Panc1 (cell line): ENCODE measurements at places on chromosomes 3 and 15.

DNA sequence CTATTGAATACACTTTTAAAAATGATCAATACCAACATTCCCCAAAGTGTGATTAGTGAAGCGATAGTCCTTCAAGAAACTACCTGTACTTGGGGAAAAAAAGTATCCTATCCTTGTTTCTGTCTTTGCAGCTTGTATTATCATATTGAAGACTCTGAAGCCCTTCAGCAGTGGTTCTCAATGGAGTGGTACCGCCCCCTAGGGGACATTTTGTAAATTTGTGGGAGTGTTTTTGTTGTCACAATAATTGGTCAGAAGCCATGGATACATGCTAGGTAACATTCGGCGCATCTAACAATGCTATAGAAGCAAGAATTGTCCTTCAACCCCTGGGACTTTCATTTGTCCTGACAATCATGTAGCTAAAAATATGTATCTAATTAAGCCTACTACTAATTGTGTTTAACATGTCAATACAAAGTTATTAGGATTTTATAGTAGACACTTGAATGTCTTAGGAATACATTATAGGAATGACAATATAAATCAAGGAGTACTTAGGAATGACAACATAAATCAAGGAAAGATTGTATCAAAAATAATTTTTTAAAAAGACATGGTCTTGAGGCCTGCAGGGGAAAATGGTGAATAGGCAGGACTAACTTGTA is 53.7 kb downstream of the NMD3 start:
- no peak for DNase-seq

- no peak for DNase-seq
Measured at GRCh38 chr3:71423151-71423906, 160.2 kb downstream of the FOXP1 start.

DNA sequence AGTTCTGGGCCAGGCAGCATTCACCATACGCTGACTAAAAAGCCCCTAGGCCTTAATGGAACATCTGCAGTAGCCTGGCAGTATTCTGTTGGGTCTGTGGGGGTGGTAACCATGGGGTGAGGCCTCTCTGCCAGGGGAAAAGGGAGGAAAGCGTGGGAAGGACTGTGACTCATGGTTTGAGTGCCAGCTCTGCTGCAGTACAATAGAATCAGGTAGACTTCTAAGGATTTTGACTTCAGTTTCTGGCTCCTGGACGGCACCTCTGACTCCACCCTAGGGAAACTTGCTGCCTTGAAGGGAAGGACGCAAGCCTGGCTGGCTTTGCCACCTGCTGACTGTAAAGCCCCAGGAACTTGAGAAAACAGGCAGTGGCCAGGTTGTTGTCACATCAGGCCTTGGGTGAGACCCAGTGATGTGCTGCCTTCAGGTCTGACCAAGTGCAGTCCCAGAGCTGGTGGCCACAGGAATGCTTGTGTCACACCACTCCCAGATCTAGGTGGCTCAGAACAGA is 148.6 kb downstream of the SUCNR1 start:
- no peak for DNase-seq

DNA sequence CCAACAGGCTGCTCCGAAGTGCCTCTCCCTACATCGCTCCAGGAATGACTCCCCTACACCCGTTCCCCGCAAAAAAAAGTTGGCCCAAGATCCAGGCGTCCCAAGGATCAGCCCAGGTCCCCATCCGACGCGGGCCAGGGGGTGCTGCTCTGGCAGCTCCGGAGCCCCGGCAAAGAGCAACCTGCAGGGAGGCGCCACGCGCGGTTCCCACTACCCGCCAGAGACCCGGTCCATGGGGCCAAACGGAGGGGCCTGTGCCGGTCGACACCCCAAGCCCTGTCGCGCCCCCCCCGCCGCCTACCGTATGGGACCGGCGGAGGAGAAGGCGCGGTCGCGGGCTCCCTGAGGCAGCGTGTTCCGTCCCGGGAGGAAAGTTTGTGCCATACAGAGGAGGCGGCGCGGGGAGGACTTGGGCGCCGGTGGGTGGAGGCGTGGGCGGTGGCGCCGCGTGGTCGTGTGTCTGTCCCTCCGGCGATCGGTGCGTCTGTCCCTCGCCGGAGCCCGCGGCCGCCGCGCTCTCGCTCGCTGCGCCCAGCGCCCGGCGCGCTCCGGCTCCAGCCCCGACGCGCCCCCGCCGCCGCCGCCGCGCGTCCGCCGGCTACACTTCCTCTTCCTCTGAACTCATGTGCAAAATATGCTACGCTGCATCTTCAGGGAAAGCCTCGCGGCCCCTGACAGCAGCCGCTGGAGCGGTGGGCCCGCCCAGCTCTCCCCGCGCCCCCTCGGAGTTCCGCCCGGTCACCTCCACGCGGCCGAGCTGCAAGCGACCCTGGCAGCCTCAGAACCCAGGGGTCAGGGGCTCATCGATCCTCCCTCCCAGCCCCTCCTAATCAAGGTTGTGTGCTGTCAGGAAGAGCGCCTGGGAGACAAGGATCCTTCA is at the start of gene RFTN1:
RFTN1 (minus strand) TSS at position 559 of the 880 bp plus-strand sequence. CDS start 19,830 bp downstream, outside the sequence.
- no peak for DNase-seq

- no peak for DNase-seq
Measured at GRCh38 chr15:34334672-34335071, 2.9 kb downstream of the SLC12A6 start.

- no peak for DNase-seq
Measured at GRCh38 chr15:81222007-81222406, 25.3 kb downstream of the IL16 start.

- no peak for DNase-seq
Measured at GRCh38 chr3:6449099-6449498, 411.8 kb upstream of the GRM7 start.

DNA sequence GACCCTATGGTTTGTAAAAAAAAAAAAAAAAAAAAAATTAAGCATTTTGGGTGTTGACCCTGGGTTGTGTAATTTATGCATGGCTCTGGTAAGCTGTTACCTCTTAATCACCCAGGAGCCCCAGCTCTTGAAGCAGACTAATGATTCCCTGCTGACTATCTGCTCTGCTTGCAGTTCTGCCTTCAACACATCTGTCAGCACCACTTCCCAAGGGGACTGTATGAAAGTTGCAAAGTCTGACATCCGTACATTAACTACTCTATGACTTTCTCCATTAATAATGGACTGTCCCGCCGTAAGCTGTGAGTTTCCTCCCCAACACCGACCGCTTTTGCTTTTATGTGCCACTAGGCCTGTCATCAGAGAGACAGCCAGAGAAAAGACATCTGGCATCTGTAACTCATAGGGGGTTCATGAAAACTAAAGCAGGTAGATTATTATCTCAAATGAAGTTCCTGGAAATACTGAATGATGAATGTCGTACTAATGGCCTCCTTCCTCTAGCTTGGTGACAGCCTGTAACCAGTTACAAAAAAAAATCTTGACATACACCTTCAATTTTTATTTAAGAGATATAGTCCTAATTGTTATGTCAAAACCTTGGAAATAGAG is 271.5 kb downstream of the IL5RA start:
- DNase-seq = no peak

- no peak for DNase-seq
Measured at GRCh38 chr15:85457392-85457968, 77.1 kb downstream of the AKAP13 start.

- DNase-seq = no peak
Measured at GRCh38 chr15:42911058-42911592, 9.5 kb downstream of the TTBK2 start.

GRCh38 chr3:127488740-127489139 is 101.8 kb downstream of the TPRA1 start:
- no peak for DNase-seq

GRCh38 chr15:64697911-64698369 is 77.4 kb downstream of the RBPMS2 start:
- no peak for DNase-seq

DNA sequence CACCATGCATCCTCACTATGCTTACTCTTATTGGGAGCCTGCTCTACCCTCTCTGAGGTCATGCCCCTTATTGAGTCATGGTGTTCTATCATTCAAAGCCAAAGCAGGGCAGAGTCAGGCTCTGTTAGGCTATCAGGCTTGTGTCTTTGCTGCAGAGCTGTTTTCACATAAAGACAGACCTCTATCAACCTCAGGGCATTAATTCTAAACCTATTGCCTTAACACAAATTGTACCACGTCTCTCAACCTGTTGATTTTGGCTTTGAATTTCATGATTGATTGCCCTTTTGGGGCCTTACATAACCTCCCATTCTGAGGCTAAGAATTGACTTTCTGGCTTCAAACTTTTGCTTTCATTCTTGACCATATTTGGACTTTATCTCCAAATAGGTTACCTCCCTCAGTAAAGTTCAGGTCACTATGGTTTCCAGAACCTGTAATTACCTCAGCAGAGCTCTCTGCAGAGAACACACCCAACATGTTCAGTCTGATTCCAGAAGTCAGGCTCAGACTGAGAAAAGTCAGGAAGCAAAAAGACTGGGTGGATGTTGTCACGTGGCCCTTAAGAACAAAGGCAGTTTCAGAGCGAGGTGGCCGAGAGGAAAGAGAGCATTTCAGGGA is 221.4 kb upstream of the NANOGP8 start:
- no peak for DNase-seq

DNA sequence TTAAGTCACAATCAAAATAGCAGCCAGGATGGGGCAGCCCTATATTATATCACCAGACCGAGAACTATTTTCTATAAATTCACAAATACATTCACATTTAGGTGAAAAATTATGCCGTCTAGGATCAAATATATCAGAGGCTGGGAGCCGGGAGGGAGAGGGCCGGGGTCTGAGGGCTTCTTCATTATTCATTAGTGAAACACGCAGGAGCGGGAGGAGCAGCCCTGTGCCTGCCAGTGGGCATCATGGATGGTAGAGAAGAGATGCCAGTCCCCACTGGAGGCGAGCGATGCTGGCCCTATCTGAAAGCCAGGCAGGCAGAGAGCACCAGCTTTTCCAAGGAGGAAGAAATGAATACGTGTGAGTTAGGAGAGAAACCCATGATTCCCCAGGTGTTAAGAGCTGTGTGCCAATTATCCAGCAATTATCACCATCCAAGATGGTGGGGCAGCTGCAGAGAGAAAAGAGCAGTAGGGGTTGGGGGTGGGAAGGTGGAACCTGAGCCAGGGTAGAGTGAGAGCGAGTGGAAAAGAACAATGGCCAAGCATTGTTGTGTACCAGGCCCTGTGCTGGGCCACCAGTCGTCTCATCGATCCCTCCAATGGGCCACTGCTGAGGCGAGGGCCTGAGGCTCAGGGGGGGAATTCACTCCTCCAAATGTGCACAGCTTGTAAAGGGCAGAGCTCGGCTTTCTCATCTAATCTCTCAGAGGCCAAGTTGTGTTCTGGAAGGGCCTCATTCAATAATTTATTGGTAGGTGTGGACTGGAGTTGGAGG is 261.3 kb upstream of the TLE3 start:
- no peak for DNase-seq

DNA sequence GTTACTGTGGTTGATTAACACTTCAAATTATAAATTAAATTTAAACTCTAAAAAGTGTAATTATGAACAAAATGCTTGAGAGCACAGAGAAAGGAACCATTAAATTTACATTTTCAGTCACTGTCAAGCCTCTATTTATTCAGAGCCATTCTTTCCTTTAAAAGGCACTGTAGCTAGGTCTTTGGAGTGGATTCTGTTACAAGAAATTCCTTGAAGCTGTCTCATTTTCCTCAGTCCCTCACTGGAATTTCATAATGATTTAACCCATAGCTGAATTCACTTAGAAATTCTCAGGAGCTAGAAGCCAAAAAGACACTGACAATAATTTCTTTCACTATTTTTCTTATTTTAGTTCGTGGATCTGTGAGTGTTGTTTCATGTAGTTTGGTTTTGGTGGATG is 81.2 kb upstream of the TCF12 start:
- no peak for DNase-seq

DNA sequence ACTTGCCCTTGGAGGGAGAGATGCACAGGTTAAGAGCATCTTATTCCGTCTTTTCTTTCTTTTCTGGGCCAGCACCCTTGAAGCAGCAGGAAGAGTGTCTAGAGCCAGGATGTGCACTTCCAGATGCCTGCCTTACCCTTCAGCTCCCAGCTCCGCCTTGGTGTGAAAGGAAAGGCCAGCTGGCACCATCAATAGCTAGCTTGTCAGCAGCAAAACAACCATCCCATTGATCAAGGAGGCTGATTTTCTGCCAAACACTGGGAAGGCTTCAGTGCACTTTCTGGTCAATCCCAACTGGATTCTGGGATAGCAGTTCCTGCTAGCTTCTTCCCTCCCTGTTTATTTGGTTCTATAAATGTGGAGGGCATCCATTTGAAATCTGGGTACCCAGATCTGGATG is 110.9 kb upstream of the GALNT15 start:
- DNase-seq = no peak

- DNase-seq = no peak
Measured at GRCh38 chr3:195809796-195810454, 1.8 kb downstream of the MUC4 start.

DNA sequence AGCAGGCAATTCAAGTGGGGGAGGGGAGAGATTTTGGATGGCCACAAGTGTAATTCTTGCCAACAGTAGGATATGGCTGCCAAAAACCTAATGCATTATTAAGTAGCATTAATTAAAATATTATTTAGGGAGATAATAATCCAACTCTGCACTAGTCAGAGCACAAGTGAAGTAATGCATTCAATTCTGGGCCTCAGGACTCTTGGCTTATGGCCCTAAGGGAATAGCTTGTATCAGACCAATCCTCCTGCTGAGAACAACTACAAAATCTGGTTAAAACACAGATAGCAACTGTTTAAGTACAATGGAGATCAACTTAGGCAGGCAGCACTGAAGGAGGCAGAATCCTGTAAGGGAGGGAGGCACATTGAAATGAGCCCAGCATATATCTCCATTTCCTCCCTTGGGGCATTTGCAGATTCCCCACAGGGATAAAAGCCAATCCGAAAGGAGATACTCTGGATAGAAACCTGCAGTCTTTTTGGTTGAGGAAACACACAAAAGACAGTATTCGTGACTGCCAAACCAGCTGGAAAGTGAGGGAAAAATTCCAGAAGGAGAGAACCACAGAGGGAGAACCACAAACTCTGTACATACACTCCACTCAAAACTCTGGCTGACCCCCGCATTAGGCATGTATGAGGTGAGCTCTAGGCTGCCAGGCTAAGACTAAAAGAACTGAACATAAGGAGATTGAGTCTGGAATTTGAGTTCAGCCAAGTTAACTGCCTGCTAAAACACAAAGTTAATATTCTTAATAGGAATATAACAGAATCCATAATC is 57.4 kb downstream of the ETFA start:
- DNase-seq = no peak

GRCh38 chr15:71313806-71314205 is 198.5 kb downstream of the THSD4 start:
- DNase-seq = no peak

DNA sequence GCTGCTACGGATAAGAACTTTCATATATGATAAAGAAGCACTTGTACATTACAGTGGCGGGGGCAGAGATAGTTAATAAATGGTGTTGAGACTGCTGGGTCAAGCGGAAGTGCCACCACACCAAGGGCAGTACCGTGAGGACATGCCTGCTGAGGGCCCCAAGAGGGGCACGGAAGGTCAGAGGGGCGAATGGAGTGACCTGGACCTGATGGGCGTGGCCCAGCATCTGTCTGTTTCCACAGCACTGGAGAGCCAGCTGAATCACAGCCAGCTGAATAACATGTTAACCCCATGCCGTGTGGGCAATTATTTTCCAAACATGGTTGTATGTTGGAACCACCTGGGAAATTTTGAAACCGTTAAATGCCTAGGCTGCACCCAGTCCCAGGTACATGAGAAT is 37.2 kb downstream of the ANKDD1A start:
- no peak for DNase-seq

- DNase-seq = no peak
Measured at GRCh38 chr3:37686220-37686619, 175.5 kb upstream of the CTDSPL start.
